ENCODE measurements at places on chromosomes 1 and 21.

- no peak for DNase-seq
Measured at GRCh38 chr1:91520942-91521507, 20.4 kb downstream of the CDC7 start.

GRCh38 chr1:56580771-56581170, 1.4 kb upstream of the PLPP3 start:
- no peak for DNase-seq

DNA sequence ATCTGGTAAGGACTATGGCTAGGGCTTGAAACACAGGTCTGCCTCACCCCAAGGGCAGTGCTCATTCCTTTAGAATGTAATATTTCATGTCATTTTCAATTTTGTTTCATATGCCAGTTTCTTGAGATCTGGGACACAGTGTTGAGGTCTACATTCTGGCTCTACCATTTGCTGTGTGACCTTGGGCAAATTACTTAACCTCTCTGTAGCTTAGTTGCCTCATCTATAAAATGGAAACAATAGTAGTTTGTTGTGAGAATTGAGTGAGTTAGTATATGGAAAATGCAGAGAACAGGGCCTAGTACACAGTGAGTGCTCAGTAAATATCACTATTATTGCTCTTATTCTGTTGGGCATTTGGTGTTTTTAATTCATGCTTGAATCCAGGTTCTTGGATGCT, 84.4 kb downstream of the WDR3 start:
- no peak for DNase-seq

DNA sequence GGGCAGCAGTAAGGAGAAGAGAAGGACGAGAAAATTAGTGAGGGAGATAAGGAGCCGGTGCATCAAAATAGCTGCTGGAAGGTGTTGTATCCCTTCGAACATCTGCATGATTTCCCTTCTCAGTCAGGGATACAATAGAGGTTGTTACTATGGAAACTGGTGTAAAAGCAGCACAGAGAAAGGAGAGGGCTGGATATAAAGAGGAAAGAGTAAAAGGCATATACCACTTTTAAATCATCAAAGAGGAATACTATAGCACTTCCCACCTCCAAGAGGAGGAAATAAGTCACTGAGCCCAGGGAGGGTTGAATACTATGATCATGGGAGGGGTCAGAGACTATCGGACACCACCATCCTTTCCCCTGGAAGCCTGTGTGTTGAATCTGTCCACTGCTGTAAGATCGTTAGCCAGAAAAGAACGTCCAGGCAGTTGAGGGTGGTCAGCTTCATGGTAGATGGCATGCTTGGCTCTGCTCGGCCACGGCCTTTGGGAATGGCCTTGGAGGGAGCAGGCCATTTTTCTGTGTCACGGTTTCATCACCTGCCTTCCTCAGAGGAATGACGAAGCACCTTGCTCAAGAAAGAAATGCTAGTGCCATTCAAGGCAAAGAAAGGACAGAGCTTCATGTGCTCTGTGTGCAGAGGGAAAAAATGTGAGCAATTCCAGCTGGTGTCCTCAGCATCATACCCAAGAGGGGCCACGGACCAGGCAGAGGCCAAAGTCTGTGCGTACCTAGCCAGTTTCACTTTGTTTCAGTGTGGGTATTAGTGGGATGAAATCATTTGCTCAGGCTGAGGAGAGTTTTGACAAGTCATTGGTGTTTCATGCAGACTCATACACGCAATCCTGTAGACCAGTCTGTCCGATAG, 64.2 kb downstream of the IRF2BP2 start:
- no peak for DNase-seq

- DNase-seq, result peak; percentile 18
Measured at GRCh38 chr1:226882631-226883409, 12.4 kb downstream of the PSEN2 start.

DNA sequence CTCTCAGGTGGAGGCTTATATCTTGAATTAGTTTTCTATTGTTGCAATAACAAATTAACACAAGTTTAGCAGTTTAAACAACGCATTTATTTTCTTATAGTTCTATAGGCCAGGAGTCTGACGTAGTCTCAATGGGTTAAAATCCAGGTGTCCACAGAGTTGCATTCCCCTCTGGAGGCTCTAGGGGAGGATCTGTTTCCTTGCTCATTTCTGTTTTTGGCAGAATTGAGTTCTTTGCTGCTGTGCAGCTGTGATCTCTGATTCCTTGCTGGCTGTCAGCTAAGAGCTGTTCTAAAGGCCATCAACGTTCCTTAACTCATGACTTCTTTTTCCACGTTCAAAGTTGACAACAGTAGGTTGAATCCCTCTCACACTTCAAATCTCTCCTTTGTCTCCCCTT, 31.8 kb downstream of the S100A10 start:
- DNase-seq, result no peak

GRCh38 chr21:44853601-44854390, 19.7 kb downstream of the PTTG1IP start:
- no peak for DNase-seq

DNA sequence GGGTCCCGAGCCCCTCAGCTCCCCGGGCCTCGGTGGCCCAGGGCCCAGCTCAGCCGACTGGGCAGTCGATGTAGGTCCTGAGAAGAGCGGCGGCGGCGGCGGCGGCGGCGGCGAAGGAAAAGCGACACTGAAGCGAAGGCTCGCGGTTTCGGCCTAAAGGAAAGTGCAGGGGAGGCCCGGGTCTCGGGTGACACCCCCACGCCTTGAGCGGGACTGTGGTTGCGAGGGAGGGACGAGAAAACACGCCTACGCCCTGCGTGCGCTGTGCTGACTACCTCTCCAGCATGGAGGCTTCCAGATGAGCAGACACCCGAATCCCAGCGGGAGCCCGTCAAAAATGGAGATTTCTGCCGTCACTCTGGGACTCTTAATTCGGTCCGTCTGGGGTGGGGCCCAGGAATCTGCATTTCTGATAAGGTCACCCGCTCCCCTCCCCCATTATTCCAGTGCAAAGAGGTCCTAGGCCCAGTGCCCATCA, 31.2 kb downstream of the DNTTIP2 start:
- DNase-seq, result peak; percentile 80

DNA sequence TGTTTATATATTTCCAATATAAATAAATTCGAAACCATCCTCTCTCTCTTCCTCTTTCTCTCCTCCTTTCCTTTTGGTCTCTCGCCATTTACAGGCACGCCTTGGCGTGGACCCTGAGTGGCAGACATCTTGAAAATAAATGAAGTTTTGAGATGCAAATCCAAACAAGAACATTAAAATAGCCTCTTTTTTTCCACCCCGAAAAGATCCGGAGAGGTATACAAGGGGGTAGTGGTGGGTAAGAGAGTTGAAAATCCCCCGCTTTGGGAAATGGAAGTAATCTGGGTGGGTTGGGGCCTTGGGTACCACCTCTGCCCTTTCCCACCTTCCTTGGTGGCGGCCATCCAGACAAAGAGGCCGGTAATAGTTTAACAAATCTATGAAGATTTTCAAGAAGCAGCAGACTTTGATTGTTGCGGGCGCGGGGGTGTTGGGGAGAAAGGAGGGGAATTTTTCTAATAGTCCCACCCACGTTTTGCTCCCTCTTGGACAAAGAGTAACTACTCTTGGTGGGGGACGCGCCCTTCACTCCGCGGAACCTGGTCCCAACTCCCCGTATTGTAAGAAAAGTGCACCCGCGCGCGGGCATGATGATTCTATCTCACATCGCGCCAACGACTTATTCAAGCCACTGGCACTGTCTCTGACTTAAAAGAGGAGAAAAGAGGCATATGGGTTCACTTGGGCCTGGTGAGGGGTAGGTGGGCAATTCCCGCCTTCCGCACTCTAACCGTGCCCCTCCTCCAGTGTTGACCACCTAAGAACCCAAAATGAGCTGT, 4.0 kb upstream of the FOXD3 start:
- DNase-seq, result no peak

DNA sequence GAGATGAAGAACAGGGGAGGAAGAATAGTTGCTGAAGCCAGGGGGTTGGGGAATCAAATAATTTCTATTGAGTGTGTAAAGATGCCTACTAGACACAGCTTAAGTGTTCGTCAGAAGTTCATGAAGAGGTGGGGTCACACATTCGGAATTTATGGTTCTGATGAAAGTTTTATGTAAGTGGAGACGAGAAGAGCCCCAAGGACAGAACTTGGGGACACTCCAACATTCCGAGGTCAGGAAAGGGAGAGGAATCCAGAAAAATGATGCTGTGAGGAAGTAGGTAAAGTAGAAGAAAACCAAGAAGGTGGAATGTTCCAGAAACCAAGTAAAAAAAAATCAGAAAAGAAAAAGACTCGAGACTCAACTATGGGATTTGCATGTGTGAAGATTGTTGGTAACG, 272.5 kb downstream of the SIPA1L2 start:
- DNase-seq, result no peak

DNA sequence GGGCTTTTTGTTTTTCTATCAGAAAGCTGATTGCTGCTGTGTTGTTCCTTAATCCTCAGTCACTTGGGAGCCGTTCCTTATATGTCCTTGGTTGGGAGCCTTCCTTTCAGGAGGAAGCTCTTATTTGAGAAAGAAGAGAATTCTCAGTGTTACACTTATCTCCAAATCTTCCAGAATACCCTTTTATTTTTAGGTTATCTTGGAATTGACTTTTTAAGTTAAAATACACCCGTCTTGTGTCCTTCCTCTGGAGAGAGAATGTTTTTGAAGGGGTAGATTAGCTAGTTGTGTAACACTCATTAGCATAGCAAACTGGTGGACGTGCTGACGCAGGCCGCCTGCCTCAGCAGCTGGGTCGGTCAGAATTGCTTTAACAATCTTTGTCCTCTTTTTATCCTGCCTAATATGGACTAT, 42.1 kb downstream of the LRRC8B start:
- no peak for DNase-seq

GRCh38 chr1:3455670-3456448, 1.4 kb downstream of the ARHGEF16 start:
- no peak for DNase-seq

- DNase-seq, result no peak
Measured at GRCh38 chr1:108345776-108346531, 102.1 kb upstream of the NBPF4 start.

DNA sequence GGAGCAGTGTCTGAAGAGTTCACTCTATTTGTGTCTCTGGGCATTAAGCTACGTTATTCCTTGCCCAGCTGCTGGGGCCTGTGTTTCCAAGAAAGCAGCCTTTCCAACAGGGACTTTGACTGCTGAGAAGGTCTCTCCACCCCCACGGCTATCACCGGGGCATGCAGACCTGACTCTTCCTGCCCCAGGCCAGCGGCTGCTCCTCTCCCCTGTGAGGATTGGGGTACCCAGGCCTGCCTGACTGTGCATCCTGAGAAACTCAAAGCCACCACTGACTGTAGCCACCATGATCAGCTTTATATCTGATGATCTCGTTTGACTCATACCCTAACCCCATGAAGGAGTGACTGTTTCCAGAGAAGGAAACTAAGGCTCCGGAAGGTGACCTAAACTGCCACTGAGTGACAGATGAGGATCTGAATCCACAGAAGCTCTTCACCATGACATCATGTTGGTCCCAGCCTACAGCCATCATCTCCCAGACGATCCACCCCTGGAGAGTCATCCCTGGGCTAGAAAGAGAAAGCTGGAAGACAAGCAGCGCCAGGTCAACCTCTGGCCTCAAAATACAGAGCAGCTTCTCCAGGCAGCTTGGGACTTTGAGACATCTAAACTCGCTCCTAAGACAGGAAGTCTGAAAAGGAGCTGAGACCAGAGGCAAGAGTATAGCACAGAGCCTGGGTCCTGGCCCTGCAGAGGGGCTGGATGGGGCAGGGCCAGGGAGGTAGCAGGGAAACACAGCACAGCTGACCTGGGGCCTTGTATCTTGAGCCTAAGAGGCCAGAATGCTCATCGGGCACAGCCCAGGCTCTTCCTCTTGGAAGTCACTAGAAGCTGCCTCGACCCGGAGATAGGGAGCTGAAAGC, 244.0 kb upstream of the VAMP3 start:
- no peak for DNase-seq

- no peak for DNase-seq
Measured at GRCh38 chr1:230857822-230858221, 10.5 kb downstream of the C1orf198 start.

- DNase-seq, result no peak
Measured at GRCh38 chr21:45164124-45164511, 89.7 kb downstream of the ADARB1 start.

DNA sequence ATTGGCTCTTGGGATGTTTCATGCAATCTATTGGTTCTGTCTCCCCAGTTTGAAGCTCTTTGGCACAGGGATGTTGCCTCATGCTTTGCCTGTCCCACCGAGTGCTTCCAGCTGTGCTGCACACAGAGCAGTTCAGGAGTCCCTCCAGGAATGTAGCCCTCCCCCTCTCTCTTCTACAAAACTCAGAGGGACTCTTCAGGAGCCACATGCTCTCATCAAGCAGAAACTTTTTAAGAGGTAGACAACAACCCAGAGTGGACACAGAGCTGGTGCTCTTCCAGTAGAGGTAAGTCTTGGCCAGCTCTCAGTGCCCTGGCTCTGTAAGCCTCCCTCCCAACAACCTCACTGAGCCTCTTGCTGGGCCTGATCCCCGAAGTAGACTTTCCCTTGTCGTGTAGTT, 11.6 kb upstream of the ZNF697 start:
- no peak for DNase-seq

GRCh38 chr1:61220536-61220935, 138.2 kb downstream of the NFIA start:
- DNase-seq, result no peak

DNA sequence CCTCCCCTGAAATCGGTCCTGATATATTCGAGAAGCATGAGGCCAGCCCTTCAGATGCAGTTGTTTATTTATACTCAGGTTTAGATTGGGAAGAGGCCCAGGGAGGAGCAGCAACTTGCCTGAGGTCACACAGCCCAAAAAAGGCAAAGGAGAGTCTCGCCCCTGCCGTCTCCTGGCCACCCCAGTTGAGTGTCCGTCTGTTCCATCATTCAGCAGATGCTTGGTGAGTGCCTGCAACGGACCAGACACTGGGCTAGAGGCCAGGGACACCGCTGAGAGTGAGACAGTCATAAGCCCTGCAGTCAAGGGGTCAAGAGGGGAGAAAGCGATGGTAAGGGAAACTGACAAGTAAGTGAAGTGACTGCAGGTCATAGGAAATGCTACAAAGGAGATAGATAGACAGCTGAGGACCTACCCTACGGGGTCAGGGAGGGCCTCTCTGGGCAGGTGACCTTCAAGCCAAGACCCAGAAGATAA, 15.4 kb upstream of the SELENON start:
- no peak for DNase-seq

GRCh38 chr1:60129911-60130310, 56.3 kb upstream of the C1orf87 start:
- no peak for DNase-seq

DNA sequence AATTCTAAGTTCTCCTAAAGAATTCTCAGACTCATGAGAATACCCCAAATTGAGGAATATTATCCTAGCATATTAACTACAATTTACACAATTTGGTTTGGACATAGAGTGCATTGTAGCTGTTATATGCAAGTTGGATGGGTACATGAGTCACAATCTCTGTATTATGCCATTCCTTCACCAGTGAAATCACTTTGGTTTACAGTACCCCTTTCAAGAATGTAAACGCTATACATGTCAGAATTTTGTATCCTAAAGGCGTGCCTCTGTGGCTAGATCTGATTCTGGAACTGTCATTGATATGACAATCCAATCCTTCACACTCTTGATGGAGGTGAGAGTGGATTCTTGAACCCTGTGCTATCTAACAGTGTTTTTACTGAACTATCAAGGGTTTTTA, 6.7 kb upstream of the IL10RB start:
- no peak for DNase-seq
